ENCODE measurements at places on chromosomes 5 and 9.

DNA sequence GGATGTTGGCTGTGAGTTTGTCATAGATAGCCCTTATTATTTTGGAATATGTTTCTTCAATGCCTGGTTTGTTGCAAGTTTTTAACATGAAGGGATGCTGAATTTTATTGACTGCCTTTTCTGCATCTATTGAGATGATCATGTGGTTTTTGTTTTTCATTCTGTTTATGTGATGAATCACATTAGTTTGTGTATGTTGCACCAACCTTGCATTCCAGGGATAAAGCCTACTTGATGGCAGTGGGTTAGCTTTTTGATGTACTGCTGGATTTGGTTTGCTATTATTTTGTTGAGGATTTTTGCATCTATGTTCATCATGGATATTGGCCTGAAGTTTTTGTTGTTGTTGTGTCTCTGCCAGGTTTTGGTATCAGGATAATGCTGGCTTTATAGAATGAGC, 225.6 kb downstream of the PCSK1 start:
- no peak for DNase-seq

GRCh38 chr5:132267166-132267739, 9.8 kb downstream of the PDLIM4 start:
- no peak for DNase-seq

- DNase-seq: no peak
Observed at GRCh38 chr9:88259001-88259400, 120.7 kb upstream of the SPATA31C2 start.

- DNase-seq: no peak
Observed at GRCh38 chr5:94469894-94470329, 148.5 kb downstream of the KIAA0825 start.

All from stimulated activated CD8-positive, alpha-beta memory T cell treated with anti-CD3 and anti-CD28 coated beads, Interleukin-7, amount 100 ng/mL, for 24 hours (primary cell).